ENCODE measurements at places on chromosomes 6 and 20. TPM values are rescaled to one million over a fixed set of nuclear protein-coding genes. Genes with fewer than 3 reads are reported as not detected.

The SLC13A3 gene
- total RNA-seq, result not detected

The PRSS35 gene
- total RNA-seq, result not detected

The STXBP5 gene
- total RNA-seq, result 19.6 TPM

The FANCE gene
- 14.9 TPM for total RNA-seq

The ARMH2 gene
- 1.4 TPM for total RNA-seq

The ME1 gene
- not detected for total RNA-seq

The HUS1B gene
- total RNA-seq, result 1.4 TPM

The TINAG gene
- not detected for total RNA-seq

The CGA gene
- not detected for total RNA-seq

The MTFR2 gene
- total RNA-seq, result 21.9 TPM

The FOXC1 gene
- total RNA-seq, result not detected

The CTAGE9 gene
- total RNA-seq, result not detected

The CCDC170 gene
- not detected for total RNA-seq

The NKX2-4 gene
- not detected for total RNA-seq

The TREM2 gene
- total RNA-seq, result not detected

The CYP39A1 gene
- total RNA-seq, result not detected

The PLCB4 gene
- total RNA-seq, result not detected

The ENPP3 gene
- total RNA-seq, result 2.7 TPM

The TRIM15 gene
- total RNA-seq, result 0.25 TPM

The NNAT gene
- not detected for total RNA-seq

The SMAP1 gene
- 39.9 TPM for total RNA-seq

The DEF6 gene
- total RNA-seq, result 209 TPM
